NCI-H510A treated with DMSO at 0.1 percent for 48 hours (cell line): ENCODE measurements at places on chromosomes 2 and 18.

DNA sequence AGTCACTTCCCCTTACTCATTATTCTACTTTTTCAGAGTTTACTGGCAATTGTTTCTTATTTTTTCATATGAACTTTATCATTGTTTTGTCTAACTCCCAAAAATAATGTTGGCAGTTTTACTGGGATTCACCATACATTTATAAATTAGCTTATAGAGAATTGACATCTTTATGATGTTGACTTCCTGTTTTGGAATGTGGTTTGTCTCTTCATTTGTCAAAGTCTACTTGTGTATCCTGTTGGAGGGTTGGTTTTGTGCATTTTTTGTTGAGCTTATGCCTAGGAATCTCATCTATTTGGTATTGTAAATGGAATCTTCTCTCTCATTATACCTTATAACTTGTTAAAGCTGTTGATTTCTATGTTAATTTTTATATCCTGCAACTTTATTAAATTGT, 16.4 kb downstream of the EPC2 start:
- no peak for DNase-seq

DNA sequence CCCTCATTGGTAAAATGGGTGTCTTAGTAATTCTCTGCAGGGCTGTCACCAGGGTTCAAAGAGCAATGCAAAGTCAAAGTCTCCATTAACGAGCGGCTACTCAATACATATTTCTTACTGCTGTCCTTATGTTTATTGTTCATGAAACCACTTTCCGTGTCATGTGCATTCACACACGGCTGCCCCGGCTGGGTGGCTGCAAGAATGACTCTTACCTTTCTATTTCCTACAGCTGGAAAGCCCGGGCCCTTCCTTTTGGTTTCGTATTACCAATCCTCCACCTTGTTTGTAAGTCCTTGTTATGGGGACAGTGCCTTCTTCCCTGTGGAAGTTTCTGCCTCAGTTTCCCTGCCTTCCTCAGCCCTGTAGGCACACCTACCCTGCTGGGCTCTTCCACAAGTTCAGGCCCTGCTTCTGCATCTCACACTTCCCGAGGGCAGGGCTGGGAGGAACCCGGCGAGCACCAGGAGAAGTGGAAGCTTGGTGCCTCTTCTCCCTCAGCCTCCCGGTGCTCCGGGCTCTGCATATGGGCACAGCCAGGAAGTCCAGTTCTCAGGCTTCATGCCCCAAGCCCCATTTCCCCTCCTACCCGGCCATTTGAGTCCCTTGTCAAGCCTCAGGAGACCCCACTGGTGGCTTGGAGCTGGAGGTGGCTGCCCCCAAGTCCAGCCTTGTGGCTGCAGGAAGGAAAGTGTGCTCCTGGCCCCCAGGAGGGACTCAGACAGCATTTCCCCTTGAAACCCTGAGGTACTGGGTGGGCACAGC, 18.7 kb upstream of the ACKR3 start:
- peak; percentile 57 for DNase-seq

GRCh38 chr18:11518788-11519685, 90.4 kb upstream of the SLC35G4 start:
- peak; percentile 68 for DNase-seq

- DNase-seq: no peak
Measured at GRCh38 chr18:58532298-58532697, 96.6 kb downstream of the ALPK2 start.

DNA sequence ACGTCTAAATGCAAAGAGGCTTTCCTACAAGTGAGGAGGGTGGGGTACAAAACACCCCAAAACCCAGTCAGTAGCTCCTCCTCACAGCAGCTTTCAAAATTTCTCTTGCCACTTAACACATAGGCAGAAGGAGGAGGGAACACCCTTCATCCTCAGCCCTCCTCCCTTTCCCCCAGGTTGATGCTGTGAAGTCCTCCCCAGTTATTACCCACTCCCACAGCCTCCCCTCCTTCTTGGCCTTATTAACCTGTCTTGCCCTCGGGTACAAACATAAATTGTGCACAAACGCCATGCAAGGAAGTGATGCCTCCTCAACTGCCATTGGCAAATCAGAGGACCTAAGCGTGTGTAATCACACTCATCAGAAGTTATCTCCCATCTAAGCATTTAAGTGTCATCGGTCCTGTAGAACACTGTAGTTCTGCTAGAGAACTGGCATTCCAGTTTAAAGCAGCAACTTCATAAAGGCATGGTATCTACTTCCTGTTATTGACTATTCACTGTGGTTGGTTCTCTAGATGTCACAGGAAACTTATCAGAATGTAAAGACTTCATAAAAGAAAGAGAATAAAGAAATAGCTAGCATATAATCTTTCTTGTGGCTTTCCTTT, at the start of gene DSC1:
Gene DSC1, minus strand, starts transcription at position 32 of the 611 bp plus-strand sequence. CDS start 262 bp downstream, outside the sequence.
- no peak for DNase-seq

GRCh38 chr2:186459009-186459408, 27.1 kb upstream of the ZC3H15 start:
- DNase-seq: peak; percentile 22

- no peak for DNase-seq
Measured at GRCh38 chr18:26206488-26206887, 19.8 kb upstream of the TAF4B start.

- DNase-seq: no peak
Measured at GRCh38 chr2:179181002-179181401, 83.6 kb downstream of the SESTD1 start.
